ENCODE measurements at places on chromosomes 1 and 21.
A peak's percentile ranks its signal among the peaks of the same experiment; 100 is the strongest.

DNA sequence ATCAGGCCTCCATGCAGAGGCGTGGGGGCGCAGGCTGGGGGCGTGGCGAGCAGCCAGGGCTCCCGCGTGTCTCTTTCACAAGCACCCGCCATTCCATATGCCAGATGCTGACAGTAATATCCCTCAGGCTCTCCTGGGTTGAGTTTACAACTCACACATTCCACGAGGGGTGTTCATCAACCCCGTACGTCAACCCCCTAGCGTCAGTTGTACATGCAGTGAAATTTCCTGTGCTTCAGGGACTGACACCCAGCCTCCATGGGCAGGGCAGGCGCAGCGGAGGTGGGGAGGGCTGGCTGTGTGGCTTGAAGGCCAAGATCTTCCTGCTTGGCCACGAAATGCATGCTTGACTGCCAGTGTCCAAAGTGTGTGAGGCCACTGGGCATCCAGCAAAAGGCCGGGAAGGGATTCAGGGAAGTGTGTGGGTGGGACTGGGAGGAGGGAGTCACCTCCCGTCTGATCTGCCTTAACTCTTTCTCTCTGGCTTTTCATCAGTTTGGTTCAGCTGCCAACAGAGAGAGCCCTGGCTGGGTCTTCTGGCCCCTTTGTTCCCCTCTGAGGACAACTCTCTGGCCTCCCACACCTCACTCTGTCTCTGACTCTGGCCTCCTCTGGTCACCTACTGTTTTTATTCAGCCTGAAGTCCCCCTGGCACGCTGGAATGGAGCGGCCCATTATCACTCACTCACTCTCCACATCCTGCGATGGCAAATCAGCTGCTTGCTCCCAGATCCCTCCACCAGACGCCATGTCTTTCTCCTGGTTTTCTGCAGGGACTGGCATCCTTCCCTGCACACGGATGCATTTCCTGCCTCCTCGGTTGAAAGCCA, 33.8 kb downstream of the CLIC6 start:
- DNase-seq: no peak

DNA sequence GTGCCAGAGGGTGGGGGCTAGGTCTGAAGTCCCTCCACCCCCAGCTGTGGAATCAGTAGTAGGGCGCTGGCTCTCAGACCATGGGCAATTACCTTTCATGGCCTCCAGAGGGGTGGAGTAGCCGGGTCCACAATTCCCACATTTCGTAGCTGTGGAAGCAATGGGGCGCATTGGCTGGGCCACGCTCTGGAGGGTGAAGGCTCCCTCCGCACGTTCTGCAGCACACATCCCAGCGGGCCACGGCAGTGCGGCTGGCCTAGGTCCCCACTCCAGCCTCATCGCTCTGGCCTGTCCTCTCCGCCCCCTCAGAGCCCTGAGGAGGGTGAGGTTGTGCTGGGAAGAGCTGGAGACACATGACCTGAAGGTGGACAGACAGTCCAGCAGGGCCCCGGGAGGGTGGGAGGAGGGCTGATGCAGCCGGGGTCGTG, 2.9 kb downstream of the SELENBP1 start:
- DNase-seq: no peak

- DNase-seq: no peak
Measured at GRCh38 chr1:218633238-218633988, 288.3 kb downstream of the TGFB2 start.

DNA sequence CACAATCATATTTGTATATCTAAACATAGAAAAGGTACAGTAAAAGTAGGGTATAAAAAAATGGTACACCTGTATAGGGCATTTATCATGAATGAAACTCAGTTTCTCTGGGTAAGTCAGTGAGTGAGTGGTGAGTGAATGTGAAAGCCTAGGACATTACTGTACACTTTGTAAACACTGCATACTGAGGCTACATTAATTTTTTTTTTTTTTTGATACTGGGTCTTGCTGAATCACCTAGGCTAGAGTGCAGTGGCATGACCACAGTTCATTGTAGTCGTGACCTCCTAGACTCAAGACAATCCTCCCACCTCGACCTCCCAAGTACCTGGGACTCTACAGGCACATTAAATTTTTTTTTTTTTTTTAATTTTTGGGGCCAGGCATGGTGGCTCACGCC, 27.8 kb downstream of the FBXO28 start:
- no peak for DNase-seq

DNA sequence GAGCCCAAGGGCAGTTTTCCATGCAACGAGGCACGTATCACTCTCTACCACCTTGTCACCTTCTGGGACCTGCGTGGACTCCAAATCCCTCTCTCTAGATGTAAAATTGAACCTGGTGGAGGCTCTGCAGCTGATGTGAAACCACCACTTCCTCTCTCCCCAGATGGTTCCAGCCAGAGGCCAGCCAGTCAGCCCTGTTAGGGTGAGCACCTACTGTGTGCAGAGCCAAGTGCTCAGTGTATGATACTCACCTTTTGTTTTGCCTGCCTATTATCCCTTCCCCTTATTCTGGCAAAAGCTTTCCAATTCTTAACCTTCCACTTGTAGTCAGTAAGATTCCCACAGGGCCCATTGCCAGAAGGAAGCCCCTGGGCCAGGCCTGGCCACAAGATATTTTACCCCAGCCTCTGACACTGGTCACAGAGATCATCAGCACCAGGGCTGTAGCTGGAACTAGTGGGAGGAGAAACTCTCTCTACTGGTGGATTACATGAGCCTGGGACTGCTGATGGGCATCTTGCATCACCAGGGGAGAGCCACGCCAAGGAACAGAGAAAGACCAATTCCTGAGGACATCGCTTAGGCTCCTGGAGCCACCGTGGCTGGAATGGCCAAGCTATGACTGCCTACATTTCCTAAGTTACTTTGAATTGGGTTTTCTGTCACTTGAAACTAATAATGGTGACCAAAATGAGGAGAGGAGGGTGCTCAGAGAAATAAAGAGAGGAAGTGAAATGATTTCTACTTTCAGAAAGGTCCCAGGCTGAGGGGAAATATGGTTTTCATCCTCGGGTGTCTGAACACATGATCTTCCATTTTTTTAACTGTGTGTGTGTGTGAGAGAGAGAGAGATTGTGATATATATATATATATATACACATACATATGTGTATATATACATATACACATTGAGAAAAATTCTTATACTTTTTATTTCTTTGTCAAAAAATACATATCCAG, 26.6 kb upstream of the RD3 start:
- DNase-seq: no peak

DNA sequence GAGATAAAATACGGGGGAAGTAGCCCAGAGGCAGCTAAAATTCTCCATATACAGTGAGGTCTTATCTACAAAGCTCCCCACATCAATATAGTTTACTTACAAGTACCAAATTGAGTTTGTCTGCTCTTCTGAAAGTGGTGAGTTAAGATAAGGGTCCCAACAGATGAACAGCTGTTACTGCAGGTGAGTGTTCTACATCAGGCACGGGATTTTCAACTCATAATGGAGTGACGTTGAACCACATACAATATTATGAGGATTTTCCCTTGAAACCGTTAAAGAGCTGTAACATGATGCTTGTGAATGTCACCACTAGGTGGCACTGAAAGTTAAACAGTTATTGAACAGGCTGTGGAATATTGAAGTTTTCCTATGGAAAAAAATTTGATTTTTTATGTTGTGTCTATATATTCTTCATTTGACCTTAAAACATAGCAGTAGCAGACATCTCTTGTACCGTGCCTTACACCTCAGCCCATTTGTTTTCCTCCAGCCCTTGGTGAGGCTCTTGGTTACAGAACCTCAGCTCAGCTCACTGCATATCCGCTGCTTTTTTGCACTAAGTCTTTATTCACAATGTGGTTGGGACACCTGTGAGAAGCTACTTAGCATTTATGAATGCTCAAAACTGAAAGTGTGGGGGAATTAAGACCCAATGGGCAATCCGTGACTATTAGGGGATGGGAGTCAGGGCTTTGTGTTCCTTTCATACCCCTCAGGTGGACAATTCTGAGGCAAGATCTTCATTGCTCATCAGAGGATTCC, 23.2 kb downstream of the CD1D start:
- DNase-seq: peak; percentile 65

DNA sequence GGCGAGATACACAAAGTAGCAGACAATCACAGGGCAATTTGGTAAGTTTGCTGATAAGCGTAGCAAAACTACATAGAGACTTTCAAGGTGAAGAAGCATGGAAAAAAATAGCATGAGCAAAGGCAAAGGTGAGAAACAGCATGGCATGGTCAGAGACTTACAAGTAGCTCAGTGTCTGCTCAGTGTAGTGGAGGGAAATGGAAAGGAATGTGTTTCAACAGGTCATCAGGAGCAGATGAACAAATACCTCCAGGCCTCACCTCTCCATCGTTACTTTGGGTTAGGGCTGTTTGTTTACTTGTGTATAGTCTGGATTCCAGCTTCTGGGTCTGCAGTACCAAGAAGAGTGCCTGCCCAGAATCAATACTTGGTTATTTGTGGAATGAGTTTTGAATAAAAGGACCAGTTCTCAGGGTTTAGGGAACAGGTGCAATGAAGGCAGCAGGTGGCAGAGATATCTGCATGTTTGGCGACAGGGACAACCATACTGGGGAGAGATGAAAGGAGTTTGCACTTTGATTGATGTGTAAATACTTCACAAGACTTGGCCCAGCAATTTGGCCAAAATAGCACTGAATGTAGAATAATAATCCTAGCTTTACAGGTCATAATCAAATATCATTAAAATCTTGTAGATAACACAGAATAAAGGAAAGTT, 97.0 kb upstream of the FGGY start:
- DNase-seq: no peak

GRCh38 chr21:45032977-45033710, 41.2 kb upstream of the ADARB1 start:
- DNase-seq: no peak

Measured in NCI-H526 treated with DMSO at 0.1 percent for 48 hours (cell line).